ENCODE measurements at places on chromosomes 7 and 10.

- no peak for DNase-seq
These were observed at the start of gene TMEM225B for GRCh38 chr7:99597762-99598501. TMEM225B (plus strand) TSS chr7:99598267; CDS start chr7:99604389, 6,122 bp downstream.

DNA sequence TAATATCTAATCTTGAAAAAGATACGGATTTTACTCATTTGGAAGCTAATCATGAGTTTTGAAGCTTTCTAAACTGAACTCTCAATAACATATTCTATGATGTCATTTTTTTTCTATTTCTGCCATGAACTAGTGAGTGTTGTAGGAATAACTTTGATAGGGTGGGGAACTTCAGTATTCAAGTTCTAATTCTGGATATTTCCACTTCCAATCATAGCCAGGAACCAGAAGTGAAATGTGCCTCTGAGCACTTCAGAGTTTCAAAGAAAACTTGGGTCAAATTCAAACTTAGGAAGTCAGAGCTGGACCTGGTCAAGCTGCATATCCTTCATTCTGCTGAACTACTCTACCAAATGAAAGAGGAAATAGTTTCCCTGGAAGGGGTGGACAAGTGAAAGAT is 847 bp downstream of the AGMO start:
- DNase-seq: no peak

DNA sequence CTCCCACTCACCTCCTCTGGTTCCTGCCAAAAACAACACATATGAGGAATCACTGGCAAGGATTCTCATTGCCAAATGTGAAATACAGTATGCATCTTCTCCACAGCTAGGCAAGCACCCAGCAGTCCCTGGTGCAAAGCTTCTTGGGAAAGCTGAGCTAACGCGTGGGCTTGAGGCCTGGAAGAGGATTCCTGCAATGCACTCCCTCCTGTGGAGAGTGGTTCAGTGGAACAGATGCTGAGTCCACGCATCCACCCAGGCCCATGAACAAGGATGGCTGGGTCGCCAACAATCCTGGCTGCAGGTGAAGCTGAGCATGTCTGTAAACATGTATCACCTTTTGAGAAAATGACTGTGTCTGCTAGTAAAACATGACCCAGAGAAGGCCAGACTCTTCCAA is 113.2 kb upstream of the CHST15 start:
- no peak for DNase-seq

GRCh38 chr10:82575318-82575717 is 700.3 kb downstream of the NRG3 start:
- DNase-seq: no peak

- DNase-seq: no peak
These were observed 54.3 kb upstream of the AKR1E2 start for GRCh38 chr10:4771554-4772201.

DNA sequence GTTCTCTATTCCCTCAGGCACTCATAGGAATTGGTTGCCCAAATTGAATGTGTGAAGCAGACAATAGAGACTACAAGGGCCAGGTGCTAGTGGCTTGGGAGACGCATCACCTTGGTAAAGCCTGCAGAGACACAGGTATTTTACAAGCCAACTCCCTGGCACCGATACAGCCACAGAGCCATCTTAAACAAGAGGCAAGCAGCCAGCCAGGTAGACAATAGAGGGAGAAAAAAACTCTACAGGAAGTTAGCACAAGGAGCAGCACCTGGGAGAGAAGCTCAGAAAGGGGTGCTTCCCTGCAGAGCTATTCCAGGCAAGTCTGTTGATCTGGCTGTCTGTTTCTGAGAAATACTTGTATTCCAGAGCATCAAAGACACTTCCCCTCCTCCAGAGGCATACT is 43.0 kb upstream of the CDK1 start:
- no peak for DNase-seq

DNA sequence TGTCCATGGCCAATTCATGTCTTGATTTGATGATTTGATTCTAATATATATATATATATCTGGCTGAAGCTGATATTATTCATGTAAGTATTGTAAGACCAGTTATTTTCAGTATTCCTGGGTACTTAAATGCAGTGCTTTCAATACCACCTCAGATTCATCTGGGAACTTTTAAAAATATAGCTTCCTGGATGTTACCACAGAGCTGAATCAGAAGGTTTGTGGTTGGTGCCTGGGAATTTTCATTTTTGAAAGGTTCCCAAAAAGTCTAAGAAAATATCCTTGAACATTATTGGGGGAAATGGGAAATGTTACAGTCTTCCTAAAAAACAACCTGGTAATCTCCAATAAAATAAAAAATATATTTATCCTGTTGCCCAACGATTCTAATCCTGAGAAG is 10.7 kb upstream of the PPP3CB start:
- DNase-seq: no peak

- no peak for DNase-seq
These were observed 544.2 kb upstream of the GALNT17 start for GRCh38 chr7:70587739-70588138.

GRCh38 chr7:54629771-54630170 is 87.6 kb downstream of the VSTM2A start:
- DNase-seq: no peak

DNA sequence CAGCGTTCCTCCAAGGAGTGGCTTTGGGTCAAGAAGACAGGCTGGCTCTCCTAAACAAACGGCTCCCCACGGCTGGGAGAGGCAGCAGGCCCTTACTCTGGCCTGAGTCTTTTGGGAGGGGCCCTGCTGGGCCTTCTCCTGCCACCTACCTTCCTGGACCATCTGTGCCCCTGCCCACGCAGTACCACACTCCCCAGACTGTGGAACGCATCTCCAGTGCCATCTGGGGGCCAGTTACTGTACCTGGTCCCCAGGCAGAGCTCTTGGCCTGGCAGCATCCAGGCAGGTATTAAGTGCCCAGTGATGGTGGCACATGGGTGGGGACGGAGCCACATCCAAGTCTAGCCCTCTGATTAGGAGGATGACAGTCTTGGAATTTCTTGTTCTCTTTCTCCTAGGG is 14.4 kb downstream of the ALKBH4 start:
- no peak for DNase-seq

GRCh38 chr10:76088980-76089379 is 657.6 kb downstream of the LRMDA start:
- DNase-seq: no peak

DNA sequence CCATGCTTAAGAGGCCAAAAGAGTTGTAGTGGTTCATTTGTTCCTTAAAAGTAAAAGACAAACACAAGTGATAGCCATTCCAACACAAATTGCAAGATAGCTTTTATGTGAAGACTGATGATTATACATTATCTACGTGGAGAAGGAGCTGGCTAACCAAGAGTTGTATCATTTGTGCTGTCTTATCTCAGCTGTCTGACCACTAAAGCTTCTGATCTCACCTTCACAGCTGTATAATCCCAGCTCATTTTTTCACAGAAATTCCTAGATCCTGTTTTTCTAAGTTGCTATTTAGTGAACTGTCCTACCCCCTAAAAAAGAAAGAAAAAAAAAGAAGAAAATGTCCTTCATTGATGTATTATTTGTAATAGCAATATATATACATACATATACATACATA is 9.8 kb downstream of the USP6NL start:
- DNase-seq: no peak

- DNase-seq: no peak
These were observed 31.0 kb upstream of the ZEB1 start for GRCh38 chr10:31288001-31288400.

DNA sequence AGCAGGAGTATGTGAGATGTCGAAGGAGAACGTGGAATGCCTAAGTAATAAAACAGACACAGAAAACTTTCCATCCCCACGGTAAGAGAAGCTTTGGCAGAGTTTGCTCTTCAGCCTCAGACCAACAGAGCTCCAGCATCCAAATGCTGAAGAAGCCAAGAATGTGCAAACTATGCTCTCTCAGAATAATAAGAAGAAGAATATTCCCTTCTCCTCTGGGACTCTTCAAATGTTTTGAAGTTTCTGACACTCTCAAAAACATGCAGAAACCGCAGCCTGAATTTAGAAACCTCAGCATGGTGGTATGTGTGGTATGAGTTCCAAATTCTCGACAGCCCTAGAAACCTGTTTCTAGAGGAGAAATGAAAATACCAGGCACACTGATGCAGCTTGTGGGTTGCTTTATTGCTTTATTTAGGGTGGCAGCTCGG is 113.3 kb downstream of the KCNMA1 start:
- no peak for DNase-seq

DNA sequence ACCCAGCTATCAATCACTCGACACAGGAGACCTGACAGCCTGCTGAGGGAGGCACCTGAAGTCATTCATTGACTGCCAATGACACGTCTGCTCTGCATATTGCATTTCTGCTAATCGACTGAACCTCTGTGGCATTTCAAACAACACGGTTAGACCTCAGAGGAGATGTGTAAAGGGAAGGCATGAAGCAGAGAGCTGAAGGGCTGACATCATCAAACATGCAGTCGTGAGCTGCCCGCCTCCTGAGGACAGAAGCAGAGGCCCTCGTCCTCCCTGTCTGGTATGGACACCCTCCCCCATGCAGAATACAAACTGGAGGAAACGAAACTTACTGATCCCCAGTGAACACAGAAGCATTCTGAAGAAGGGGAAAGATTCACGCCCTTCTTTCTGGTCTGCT is 462.6 kb upstream of the MGMT start:
- DNase-seq: no peak

- DNase-seq: no peak
These were observed 21.7 kb downstream of the CCM2 start for GRCh38 chr7:45021604-45022296.

Measured in HuH-7.5 (cell line).